A549 treated with CORT108297 at 1 μM for 4 hours (cell line): ENCODE measurements at places on chromosomes 11 and 22. TPM values are rescaled to one million over a fixed set of nuclear protein-coding genes. Genes with fewer than 3 reads are reported as not detected.

The OR2AT4 gene
- total RNA-seq, result not detected in 5 replicates

The ANO9 gene
- 0.55 to 1.8 TPM (median 1.0 TPM) in 5 replicates for total RNA-seq

The MS4A4E gene
- total RNA-seq, result not detected in 5 replicates

The KRTAP5-2 gene
- not detected in 5 replicates for total RNA-seq

The HBG1 gene
- total RNA-seq, result not detected in 5 replicates

The OR52H1 gene
- not detected in 5 replicates for total RNA-seq

The CRYBA4 gene
- not detected in 5 replicates for total RNA-seq

The UPB1 gene
- total RNA-seq, result not detected in 5 replicates
